ENCODE measurements at places on chromosomes 3 and 15.
A peak's percentile ranks its signal among the peaks of the same experiment; 100 is the strongest.

- no peak for DNase-seq
Measured at GRCh38 chr3:194736896-194737600, 51.4 kb downstream of the FAM43A start.

DNA sequence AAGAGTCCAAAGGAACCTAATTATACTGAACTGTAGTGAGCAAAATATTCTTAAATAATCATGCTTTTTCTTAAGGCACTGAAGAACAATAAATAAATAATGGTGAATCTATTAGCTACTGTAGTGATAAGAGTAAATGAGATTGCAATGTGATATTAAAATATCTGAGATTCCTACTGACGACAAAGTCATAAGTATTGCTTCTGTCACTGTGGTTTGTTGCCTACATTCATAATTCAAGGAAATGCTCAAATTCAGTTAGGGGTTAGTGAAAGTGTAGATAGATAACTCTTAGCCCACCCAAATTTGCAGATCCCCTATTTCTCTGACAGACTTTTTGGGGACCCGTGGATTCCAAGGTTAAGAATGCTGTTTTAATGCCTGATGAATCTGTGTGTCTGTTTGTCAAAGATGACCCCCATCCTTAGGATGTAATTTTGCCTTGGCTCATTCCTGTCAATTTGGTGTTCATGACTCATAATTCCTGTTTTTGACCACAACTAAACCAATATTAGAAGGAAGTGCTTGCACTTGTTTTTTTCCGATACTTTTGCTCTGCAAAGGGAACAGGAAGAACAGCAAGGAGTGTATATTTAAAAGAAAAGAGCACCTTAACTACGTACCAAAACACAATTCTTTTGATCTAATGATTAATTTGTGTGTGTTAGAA is 86.7 kb downstream of the MAGI1 start:
- peak; percentile 44 for DNase-seq

DNA sequence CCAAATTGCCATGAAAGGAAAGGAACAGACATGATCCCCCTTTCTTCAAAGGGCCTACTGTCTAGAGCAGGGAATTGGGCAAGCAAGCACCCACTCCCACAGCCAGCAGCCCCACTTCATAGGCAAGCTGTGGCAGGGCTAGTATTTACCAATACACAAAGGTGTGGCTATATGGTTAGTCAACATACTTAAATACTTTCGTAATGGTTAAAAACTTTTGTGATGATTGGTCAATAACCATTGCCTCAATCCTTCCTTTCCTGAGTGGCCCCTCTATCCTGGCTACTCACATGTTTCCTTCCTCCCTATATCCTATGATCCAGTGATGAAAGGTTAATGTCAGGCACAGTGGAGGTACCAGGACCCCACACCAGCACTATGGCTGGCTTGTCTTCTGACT is 30.1 kb upstream of the ARL8B start:
- DNase-seq = no peak

DNA sequence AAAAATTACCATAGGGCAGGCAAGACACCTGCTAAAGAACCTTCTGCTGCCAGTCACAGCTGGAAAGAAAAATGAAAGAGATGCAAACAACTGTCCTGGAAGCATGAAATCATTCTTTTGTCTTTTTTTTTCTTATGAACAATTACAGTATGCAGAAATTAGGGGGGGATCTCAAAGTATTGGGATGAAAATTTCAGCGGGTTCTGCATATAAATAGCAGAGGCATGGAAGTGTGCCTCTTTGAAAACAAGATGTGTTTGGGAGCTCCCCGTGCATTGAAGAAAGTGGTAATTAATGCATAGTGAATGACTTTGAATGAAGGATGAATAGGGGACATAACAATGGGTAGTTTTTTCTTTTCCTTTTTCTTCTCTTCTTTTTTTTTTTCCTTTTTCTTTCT is 431.2 kb downstream of the SOX2 start:
- no peak for DNase-seq

GRCh38 chr3:189908646-189909045 is 212.1 kb downstream of the P3H2 start:
- peak; percentile 48 for DNase-seq

DNA sequence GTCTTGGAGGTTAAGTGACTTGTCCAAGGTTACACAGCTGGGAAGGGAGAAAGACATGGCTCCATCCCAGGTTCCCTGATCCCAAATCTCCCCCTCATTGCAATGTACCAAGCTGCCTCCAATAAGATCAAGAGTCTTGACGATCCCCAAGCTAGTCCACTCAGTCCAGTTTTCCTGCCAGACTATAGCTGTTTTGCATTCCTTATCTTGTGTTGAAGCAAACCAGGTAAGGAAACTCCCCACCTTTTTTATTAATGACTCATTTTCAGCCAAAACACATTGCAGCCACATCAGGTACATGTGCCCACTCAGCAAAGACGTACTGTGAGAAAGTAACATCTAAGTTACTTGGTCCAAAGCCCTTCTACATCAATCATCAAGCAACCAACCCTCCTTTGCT is 41.9 kb downstream of the LIPC start:
- DNase-seq = peak; percentile 91

All from choroid plexus epithelial cell (primary cell).